GM13977 (cell line): ENCODE measurements at places on chromosomes 1 and 21.

- DNase-seq: no peak
These were observed 160.5 kb downstream of the LRRC7 start for GRCh38 chr1:69728206-69728605.

DNA sequence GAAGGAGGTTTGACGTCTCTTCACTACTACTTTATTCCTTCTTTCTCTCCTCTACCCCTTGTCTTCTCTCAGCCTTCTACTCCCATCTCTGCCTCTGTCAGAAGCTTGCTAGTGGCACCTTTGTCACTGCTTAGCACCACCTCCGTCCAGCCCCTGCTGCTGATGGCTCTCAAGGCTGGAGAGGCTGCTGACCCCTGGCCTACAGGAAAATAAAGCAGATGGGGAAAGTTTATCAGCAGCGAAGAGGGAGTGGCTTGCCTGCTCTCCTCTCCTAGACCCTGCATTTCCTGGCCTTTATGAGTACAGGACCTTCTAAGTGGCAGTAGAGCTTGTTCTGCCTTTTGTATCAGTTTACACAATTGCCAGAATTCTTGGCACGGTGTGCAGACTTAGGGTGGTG is 27.0 kb downstream of the PROX1 start:
- no peak for DNase-seq

DNA sequence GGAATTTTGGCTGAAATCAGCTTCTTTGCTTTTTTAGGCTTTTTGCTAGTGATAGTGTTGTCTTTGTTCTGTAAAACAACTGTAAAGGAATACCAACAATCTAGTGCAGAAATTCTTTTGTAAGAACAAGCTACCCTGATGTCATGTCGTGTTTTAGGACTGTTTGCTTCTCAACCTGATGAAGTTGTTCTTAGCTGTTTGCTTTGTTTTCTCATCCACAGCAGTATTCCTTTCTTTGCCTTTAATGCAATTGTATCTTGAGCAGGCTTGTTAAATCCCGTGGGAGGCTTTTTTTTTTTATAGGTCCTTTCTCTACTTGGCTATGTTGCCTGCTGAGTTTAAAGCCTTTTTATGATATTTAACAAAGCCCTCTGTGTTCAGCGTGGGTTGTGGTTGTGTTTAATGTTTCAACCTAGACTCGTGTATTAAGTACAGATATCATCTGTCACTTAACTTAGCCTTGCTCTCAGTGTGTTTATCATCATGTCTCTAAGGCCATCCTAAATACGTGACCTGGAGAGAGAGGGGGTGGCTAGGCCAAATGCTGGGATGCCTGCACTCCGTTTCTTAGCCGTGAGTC is 31.6 kb downstream of the ADARB1 start:
- DNase-seq: no peak

DNA sequence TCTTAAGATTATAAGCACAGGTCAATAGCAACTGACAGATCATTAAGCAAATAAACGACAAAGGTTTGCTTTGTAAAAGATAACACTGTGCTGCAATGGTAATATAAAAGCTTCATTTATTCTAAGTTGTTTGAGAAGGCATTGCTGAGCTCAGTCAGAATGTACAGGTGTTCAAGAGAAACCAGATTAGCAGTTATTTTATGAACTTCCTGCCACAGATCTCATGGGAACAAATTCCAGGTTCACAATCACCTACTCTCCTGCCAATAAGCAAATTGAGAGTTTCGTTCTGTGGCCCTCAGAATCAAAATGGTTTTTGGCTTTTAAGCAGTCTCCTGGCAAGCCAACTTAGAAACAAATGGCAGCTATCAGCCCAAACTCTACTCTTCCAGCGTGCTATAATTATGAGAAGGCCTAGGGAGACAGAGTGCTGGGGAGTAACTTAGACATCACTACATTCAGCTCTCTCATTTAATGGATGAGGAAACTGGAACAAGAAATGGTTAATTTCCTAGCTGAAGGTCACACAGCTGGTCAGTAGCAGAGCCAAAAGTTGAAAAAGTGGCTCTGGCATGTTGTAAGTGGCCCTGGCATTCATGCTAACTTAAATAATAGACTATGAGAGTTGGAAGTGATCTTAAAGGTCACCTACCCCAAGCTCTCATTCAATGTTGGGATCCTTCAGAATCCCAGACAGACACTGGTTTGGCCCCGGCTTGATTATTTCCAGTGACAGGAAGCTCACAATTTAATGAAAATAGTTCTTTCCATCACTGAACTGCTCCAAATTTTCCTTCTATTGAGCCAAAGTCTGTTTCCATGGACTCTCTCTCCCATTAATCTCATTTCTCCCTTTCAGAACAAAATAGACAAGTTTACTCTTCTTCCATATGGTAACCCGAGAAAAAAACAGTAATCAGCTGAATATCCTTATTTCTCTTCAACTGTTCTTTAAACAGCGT is 82.6 kb upstream of the EDEM3 start:
- DNase-seq: no peak

- DNase-seq: no peak
These were observed 686 bp downstream of the MIIP start for GRCh38 chr1:12019858-12020509.

DNA sequence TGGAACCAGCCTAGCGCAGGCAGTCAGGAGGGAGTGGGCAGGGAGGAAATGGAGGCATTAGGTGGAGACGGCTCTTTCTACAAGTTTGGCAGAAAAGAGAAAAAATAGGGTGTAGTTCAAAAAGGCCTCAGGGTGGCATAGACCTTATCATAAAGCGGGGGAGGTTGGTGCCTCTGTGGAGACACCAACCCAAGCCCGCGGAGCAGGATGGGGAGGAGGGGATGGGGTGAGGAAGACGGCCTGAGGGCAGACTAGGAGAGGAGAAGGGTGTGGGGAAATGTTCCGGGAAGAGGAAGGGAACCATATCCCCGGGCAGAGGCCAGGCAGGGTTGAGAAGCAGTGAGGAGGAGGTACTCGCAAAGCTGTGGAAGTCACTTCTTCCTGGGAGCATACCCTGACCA is 17.4 kb upstream of the SHE start:
- DNase-seq: no peak

- DNase-seq: no peak
These were observed 29.3 kb downstream of the PIK3CD start for GRCh38 chr1:9680828-9681227.

GRCh38 chr1:36729289-36729688 is 246.6 kb upstream of the CSF3R start:
- DNase-seq: no peak

DNA sequence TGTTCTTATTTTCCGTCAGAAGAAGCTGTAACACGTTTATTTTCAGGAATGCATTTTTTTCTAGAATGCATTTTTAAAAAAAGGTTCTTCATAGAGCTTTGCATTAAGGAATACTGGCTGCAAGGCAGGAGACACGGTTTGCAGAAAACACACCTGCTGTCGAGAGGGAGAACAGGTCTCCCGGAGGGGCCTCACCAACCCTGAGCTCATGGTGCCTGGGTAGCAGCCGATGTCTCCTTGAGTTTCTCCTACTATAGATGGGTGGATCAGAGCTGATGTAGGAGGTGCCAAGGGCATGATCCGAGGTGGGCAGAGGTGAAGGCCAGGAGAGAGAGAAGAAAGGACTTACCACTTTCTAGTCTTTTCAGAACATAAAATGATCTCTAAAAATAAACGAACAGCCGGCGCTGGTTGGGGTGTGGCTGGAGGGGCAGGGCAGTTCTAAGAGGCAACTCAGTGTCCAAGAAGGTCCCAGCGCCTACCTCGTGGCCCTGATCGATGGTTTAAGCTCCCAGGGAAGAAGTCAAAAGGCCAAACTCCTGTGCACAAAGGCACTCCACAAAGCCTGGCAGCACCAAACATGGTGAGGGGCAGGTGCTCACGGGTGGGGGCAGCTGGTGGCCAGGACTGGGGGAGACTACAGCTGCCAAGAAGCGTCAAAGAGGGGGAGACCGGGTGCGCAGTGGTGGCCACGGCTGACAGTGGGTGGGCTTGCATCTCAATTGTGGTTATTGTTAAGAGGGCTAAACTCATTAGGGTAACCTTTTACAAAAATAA is 12.2 kb downstream of the MORN1 start:
- no peak for DNase-seq

DNA sequence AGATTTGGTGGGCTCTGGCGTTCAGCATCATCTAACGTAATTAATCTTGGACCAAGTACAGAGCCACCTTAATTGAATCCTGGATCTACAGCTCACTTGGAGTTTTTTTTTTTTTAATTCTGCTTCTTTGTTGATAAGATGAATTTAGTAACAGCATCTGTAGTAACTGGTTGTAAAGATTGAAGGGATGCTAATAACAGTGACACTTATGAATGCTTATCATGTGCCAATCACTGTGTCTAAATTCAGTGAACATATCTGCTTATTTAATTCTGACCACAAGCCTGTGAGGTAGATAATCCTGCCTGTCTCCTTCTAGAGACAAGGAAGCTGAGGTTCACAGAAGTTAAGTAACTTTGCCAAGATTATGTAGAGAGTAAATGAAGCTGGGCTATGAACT is 408.0 kb downstream of the RWDD3 start:
- no peak for DNase-seq

GRCh38 chr1:19582318-19582717 is 61.8 kb upstream of the NBL1 start:
- peak; percentile 68 for DNase-seq

DNA sequence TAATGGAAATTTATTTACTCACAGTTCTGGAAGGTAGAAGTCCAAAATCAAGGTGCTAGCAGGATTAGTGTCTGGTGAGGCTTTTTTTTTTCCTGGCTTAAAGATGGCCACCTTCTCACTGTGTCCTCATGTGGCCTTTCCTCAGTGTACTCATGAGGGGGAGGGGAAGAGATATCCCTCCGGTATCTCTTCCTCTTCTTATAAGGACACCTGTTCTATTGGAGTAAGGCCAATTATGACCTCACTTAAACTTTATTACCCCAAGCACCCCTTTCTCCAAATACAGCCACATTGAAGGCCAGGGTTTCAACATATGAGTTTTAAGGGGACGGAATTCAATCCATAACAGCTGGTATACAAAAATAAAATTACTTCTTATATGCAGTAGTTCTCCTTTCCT is 203.7 kb upstream of the C1orf87 start:
- no peak for DNase-seq

DNA sequence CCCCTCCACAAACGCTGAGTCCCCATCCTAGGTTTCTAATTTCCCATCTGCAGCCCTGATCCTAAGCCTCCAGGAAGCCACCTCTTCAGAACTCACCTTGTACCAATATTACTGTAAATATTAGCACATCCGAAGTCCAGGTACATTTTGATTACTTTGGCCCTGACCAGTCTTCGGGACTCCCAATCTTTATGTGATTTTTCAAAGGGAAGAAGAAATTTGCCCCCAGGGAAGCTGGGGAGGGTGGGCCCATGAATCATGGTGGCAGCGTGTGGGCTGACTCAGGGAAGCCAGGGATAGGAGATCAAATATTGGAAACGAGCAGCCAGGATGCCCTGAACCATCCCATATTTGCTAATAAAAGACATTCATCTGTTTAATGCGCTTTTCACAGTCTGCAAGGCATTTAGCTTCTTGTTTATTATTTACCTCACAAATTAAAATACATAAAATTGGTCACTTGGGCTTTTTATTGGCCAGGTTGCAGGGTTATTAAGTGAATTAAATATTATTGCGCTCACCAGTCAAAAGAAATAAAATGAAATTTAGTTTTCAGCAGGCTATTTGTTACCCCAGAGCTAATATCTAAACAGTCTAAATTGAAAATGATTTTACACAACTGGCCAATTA is 46.6 kb downstream of the KIAA0040 start:
- DNase-seq: no peak

GRCh38 chr1:230316864-230317745 is 109.0 kb downstream of the PGBD5 start:
- DNase-seq: no peak

- no peak for DNase-seq
These were observed 18.7 kb downstream of the CNN3 start for GRCh38 chr1:94908190-94908589.

DNA sequence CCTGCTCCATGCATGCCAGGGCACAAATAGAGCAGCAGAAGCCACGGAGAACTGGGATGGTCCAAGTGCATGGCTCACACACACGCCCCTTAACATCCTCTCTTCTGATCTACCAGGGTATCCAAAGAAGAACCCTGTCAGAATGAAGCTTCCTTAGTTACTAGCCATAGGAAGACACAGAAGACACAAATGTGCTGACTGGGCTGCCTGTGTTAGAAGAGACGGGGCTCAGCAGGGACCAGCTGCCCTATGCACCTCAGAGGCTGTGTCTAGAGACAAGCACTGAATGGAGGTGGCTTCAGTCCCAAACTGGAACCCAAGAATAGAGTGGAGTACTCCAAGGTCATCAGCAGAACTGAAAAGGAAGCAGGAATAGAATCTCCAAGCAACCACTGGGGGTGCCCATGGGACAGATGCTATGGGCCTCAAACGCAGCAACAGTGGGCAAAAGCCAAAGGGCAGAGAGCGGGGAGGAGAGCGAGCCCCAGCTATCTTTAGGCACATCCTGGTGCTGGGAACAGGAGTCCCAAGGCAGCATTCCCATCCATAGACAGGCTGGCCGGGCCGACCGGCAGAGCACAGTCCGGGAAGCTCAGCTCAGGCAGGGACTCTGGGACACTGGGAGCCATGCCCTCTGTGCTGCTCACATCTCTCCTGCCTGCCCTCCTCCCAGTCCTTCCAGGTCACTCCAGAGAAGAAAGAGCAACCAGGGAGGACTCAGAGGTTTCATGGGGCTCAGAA is 9.5 kb downstream of the SLC6A9 start:
- no peak for DNase-seq

GRCh38 chr1:59079434-59080140 is 217.3 kb upstream of the FGGY start:
- DNase-seq: no peak

- DNase-seq: no peak
These were observed 392.4 kb upstream of the ST6GALNAC5 start for GRCh38 chr1:76474922-76475321.

GRCh38 chr1:207014728-207015127 is 17.8 kb downstream of the C1orf116 start:
- DNase-seq: no peak

GRCh38 chr1:33930346-33931110 is 66.6 kb downstream of the HMGB4 start:
- no peak for DNase-seq
